Frontal cortex (tissue), 4 donors: ENCODE measurements at places on chromosomes 13 and 19.

DNA sequence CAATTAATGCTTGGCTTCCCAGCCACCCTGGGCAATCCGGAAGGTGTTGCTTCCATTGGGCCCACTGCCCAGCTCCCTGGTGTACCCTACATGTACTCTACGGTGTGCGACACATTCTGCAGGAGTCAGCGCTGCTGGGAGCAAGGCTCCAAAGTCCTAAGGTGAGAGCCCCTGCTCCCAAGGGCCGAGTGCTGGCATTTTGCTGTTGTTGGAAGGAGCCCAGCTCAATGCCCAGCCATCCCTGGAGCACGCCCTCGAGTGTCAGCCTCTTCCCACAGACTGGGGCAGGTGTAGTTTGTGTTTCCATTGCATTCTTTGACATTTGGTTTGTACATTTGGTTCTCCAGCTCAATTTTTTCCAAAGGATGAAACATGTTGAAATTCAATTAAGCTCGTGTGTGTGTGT is 64.6 kb downstream of the GGACT start:
- no peak for DNase-seq

- peak; percentile 35 for DNase-seq
These were observed 581 bp downstream of the RCBTB1 start for GRCh38 chr13:49584771-49585182.

GRCh38 chr19:48635966-48636858 is 967 bp downstream of the DBP start:
- no peak for DNase-seq

GRCh38 chr19:34452723-34453122 is 24.5 kb downstream of the UBA2 start:
- DNase-seq, result no peak

GRCh38 chr13:28583651-28584091 is 75.3 kb upstream of the POMP start:
- no peak for DNase-seq
